ENCODE measurements at places on chromosomes 12 and 14. TPM values are rescaled to one million over a fixed set of nuclear protein-coding genes. Genes with fewer than 3 reads are reported as not detected.

DNA sequence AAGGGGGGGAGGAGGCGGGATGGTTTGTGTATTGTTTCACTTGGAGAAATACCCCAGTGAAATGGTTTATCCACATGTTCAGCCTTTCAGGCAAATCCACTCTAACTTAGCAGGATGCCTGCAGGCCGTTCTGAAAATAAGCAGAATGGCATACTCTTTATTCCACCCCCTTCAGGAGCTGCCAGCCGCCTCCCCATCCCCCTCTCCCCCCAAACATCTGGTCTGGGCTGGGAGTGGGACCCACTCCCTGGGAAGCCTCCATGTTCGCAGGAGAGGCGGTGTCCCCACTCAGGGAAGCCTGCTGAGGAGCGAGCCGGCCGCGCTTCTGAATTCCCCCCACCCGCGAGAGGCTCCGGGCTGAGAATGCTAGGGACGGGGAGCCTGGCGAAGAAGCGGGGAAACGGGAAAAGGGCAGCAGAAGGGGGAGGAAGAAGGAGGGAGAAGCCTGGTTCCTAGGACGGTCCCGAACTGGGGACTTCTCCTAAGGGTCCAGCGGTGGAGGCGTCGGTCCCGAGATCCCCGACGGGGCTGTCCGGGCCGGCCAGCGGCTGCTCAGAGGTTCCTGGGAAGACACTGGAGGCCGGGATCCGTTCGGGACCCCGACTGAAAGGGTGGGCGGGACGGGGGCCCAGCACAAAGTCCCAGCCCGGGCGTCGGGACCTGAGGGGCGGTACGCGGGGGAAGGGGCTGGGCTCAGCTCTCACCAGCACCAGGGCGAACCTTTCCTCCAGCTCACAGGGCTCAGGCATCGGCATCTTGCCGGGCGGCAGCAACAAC is 666 bp downstream of the FMNL3 start:
- peak; percentile 53 for DNase-seq

- no peak for DNase-seq
Observed at GRCh38 chr14:64705381-64706118, 1.3 kb downstream of the PLEKHG3 start.

GRCh38 chr14:60254176-60254575 is 5.2 kb downstream of the PPM1A start:
- no peak for DNase-seq

GRCh38 chr12:4392223-4392742 is 12.8 kb upstream of the FGF23 start:
- no peak for DNase-seq

GRCh38 chr14:59305836-59306555 is 117.5 kb downstream of the DAAM1 start:
- DNase-seq: no peak

DNA sequence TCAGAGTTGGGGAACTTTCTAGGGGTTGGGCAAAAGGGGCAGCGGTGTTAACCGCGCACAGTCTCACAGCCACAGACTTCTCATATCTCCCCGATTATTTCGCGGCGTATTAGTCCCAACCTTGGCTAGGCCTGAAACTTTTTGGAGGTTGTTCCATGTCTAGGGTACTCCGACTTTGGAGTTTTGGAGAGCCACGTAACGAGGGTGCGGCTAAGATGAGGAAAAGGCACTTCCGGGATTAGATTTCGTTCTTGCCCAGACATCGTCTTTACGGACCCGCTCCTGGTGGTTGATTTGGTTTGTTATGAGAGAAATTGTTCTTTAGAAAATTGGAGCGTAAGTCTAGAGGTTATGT is 513 bp downstream of the CCNK start:
- peak; percentile 27 for DNase-seq

DNA sequence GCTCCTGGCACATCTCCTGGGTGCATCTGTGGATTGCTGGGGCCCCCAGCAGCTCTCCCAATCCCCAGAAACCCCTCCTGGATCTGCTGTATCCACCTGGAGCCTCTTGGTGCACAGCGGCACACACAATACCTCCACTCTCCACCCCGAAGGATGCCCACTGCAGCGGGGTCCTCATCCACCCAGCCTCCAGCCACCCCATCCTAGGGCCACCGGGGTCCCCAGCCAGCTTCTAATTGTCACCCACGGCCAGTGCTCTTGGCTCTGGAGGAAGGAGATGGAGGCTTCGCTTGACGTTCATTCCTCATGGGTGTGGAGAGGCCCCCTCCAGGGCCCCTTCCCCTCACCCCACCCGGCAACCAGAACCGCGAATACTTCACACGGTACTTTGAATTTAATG is 31.6 kb upstream of the TMEM179 start:
- no peak for DNase-seq

- DNase-seq: no peak
Observed at GRCh38 chr14:93017301-93017797, 94.4 kb downstream of the CHGA start.

DNA sequence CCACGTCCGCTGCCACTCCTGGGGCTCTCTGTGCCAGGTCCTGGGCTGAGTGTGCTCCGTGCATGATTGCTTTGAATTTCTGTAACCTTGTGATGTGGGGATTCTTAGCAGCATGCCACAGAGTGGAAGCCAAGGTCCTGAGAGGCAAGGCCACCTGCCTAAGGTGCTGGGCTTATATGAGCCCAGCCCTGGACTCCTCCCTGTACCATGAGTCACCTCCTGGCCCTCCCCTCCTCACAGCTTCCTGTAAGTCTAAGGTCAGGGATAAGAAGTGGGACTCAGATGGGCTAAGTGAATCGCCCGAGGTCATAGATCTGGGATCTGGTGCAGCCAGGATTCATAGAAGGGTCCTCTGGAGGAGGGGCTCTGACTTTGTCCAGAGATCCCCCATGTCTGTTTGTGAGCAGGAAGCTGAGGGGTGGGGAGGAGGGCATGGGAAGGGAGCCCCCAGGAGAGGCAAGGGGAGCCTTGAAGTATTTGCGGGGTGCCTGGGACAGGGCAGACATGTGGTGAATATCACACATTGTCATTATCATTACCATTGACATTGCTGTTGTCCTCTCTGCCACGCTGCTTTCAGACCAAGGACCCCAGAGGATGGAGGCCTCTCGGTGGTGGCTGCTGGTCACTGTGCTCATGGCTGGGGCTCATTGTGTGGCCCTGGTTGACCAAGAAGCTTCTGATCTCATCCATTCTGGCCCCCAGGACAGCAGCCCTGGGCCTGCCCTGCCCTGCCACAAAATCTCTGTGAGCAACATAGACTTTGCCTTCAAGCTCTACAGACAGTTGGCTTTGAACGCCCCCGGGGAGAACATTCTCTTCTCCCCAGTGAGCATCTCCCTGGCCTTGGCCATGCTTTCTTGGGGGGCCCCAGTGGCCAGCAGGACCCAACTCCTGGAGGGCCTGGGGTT is 28.8 kb downstream of the SERPINA3 start:
- DNase-seq: no peak

DNA sequence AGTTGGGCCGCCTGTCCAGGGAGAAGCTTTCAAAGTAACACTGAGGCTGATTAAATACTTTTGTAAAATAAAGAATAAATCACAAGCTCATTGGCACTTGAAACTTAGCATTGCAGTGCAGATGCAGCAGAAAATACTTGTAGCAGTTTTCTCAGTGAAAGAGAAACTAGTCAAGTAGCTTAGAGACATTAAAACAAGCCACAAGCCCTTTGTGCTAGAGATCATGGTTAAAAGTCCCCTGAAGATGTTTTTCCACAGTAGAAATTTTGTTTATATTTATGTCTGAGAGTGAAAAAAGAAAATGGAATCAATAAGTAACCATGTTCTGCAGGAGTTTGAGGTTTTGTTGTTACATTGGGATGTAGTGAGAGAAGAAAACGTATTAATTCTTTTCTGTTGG is 5.9 kb downstream of the PSEN1 start:
- DNase-seq: no peak

GRCh38 chr12:19084547-19084946 is 45.0 kb upstream of the PLEKHA5 start:
- no peak for DNase-seq

DNA sequence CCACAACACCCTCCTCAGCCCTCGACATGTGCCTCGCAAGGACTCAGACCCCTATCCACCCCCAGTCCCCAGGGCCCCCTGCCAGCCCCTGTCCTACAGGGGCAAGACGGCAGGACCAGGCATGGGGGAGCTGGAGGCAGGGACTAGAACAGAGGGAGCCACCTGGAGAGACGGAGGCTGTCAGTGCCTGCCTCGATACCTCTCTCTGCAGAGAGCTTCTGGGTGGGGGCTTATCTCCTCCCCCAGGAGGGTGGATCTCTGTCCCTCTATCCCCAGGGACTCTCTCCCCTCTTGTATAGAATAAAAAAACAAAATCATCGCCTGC is 2.0 kb upstream of the CPNE6 start:
- no peak for DNase-seq

DNA sequence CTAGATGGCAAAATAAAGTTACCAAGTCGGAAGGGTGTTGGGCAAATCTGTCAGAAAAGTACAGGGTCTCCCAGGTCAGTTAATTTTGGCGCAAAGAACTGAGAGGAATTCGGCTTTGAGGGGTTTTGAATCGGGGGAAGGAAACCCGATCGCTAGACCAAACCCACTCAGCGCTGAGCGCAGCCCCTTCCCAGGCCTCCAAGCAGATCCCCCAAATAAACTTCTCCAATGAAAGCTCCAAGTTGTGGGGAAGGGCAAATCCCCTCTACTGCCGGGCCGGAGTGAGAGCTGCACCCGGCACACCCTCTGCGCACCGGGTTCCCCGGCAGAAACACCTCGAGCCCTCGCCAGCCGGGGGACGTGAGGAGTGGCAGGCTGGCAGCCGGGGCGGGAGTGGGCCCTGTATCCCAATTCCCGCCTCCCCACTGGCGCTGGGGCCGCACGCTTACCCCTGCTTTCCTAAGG is 441 bp downstream of the E2F7 start:
- peak; percentile 2 for DNase-seq

- DNase-seq: no peak
Observed at GRCh38 chr12:88433997-88434703, 146.1 kb downstream of the KITLG start.

GRCh38 chr14:76463105-76463504 is 87.2 kb downstream of the ESRRB start:
- no peak for DNase-seq

DNA sequence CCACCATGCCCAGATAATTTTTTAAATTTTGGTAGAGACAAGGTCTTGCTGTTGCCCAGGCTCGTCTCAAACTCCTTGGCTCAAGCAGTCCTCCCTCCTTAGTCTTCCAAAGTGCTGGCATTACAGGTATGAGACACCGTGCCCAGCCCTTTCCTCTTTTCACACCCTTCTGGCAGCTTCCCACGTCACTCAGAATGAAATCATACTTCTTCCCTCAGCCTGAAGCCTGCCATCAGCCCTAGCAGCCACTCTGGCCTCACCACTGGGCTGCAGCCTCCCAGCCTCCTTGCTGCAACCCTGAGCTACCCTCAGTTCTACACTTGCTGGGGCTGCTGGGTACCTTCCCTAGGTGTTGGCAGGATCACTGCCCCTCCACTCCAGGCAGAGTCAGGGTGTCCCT is 18.2 kb downstream of the ANKRD9 start:
- DNase-seq: no peak

DNA sequence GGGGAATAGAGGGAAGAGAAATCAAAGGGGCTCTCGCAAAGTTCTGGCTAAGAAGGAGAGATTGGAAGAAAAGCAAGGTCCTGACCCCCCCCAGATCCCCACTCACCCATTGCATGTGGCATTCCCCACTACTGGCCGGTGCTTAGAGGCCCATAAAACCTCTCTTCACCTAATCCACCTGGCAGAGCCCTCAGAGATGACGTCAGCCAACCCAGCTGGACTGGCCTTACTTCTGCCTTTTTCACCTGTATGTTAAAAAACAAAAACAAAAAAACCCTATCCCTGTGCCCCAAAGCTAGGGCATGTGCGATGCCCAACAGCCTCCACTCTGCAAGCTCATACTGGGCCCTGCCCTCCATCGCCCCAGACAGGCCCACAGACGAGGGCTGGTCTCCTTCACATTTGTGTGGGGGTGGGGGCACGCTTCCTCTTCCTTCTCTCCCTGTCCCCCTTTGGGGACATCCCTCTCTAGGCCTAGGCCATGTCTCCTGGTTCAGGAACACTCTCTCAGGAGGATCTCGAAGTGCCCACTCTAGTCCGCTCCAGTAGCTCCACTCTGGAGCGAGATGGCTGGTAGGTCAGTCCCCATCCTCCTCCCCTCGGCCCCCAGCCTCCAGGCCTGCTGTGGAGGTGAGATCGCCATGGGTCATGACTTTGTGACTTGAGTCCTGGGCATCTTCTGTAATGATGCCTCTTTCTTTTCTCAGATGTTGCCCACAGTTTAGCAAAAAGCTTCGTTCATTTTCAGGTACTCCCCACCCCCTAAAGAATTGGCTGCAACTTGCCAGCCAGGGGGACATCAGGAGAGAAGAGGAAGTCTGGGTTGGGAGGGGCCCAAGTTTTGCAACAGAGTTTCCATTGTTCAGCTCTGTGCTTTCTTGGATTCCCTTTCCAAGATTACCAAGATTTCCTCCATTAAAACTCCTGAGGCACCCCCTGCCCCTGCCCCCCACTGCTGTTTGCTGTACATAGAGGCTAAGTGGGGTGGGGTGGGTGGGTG is 37.0 kb downstream of the FIGNL2 start:
- no peak for DNase-seq

GRCh38 chr14:51216602-51217001 is 23.4 kb upstream of the TMX1 start:
- DNase-seq: no peak

DNA sequence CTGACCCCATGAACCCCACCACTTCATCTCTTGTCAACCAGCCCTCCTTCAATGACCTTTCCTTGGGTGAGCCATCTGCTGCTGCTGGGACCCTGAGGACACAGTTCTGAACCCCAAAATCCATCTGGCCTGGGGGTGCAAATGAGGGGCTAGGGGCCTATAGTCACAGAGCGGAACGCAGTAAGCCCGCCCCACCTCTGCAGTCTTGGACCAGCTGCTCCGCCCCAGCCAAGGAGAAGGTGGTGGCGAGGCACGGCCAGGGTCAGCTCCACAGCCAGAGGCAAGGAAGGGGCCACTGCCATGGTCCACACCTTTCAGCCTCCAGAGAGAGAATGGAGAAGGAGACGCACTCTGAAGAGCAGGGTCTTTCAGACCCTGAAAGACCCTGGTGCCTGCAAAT is 5.1 kb downstream of the TMEM179 start:
- no peak for DNase-seq

DNA sequence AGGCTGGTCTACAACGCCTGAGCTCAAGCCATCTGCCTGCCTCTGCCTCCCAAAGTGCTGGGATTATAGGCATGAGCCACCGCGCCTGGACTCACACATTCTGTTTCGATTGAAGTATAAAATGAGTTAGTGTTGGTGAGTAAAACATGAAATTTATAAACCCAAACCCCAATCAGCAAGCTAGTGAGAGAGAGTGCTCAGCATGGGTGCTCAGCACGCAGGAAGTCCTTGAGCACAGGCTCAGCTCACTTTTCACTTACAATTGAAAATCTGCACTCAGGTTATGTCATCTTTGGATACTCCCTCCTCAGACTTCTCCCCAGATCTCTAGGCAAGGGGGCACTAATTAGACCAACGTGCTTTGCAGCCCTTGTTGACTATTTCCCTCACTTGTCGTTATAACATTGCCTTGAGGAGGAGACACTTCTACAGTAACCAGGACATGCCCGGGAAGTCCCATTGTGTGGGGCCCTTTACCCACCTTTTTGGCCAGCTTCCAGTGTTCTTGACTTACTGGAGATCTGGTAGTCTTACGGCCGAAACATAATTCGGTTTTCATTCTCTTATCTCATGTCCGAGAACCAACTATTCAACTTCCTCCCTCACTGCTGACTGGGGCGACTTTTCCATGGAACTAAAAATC is 68.5 kb upstream of the AMN1 start:
- no peak for DNase-seq

STYK1 gene
- polyA plus RNA-seq: 0.34 TPM

NOVA1 gene
- 14.1 TPM for polyA plus RNA-seq

CLMN gene
- polyA plus RNA-seq: 9.8 TPM

PRH2 gene
- polyA plus RNA-seq: not detected
